ENCODE measurements at places on chromosomes 5 and 9. TPM values are rescaled to one million over a fixed set of nuclear protein-coding genes. Genes with fewer than 3 reads are reported as not detected.

AK6 gene
- 35.2 TPM for total RNA-seq

SLC44A1 gene
- 13.3 TPM for total RNA-seq

CARD9 gene
- 1.7 TPM for total RNA-seq

- DNase-seq = no peak
These were observed 25.9 kb upstream of the PTAR1 start for GRCh38 chr9:69785757-69786156.

DNA sequence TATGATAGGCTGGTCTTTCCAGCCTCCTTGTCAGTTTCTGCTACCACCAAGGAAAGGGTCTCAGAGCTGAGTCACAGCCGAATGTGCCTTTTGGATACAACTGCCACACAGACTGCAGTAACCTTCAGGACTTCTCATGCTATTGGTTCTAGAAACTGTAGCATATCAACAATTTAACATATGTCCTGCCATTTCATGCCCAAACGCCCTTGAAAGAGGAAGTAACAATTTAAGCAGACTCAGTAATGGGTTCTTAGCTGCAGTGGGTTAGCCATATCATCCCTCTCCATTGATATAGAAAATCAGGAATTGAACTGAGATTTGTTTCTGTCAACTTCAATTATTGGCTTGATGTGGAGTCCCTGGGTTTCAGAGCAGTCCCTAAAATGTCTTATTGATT lies 4.1 kb upstream of the CLK4 start:
- DNase-seq = no peak

- no peak for DNase-seq
These were observed 51.5 kb upstream of the RNU6ATAC start for GRCh38 chr9:134215699-134216448.

- no peak for DNase-seq
These were observed 100.4 kb upstream of the LARP1 start for GRCh38 chr5:154654486-154655371.

Measured in MG63 (cell line).